ENCODE measurements at places on chromosomes 3 and 15. TPM values are rescaled to one million over a fixed set of nuclear protein-coding genes. Genes with fewer than 3 reads are reported as not detected.
A peak's percentile ranks its signal among the peaks of the same experiment; 100 is the strongest.

The ATG7 gene
- 32.5 TPM for total RNA-seq

The ADGRG7 gene
- not detected for total RNA-seq

The LIPH gene
- total RNA-seq, result not detected

The CHRFAM7A gene
- total RNA-seq, result not detected

The RTP3 gene
- not detected for total RNA-seq

The SNX22 gene
- 0.33 TPM for total RNA-seq

The CLDN18 gene
- not detected for total RNA-seq

The SLCO3A1 gene
- 31.5 TPM for total RNA-seq

The CLDN11 gene
- total RNA-seq, result 0.33 TPM

The FAM81A gene
- not detected for total RNA-seq

The CCDC50 gene
- 8.1 TPM for total RNA-seq

DNA sequence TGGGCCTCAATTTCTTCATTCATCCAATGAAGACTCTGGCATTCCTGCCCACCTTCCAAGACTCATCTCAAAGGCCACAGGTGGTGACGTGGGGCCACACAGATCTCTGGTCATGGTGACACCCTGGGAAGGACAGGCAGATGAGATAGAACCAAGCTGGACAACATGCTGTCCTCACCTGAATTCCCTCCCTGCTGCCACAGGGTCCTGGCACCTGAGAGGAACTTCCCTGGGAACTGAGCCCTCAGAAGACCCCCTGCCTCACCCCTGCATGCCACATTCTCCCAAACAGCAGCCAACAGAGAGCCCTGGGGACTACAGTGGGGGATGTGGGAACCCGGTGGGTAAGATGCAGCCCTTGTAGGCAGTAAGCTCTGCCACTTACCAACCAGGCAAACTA lies 10.7 kb downstream of the KLF15 start:
- DNase-seq, result no peak

GRCh38 chr15:91192285-91192684 lies 92.2 kb downstream of the SV2B start:
- no peak for DNase-seq

- DNase-seq, result no peak
Measured at GRCh38 chr15:76512971-76513370, 176.4 kb downstream of the ISL2 start.

DNA sequence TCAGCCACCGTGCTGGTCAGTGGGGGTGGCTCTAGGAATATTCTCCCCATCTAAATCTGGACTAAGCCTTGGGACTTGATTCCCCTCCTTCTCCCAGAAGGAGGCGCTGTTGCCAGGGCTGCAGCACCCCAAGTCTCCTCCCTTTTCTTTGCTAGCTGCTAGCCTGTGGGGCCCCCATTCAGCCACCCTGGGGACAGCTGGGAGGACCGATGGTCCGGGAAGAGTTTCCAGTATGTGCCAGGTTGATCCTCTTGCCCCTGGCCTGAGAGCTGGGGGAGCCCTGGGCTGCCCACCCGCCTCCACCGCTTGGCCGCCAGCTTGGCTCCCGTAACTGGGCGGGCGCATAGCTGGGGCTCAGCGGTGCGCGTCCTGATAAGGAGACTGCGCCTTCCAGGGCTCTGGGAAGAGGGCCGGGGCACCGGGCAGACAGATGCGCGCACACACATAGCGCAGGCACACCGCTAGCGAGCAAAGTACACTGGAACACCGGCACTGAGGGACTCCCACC lies 4.2 kb downstream of the SMAD6 start:
- no peak for DNase-seq

- DNase-seq, result no peak
Measured at GRCh38 chr3:193560870-193561269, 6.2 kb upstream of the ATP13A4 start.

GRCh38 chr3:29026286-29026685 lies 254.6 kb upstream of the RBMS3 start:
- no peak for DNase-seq

- no peak for DNase-seq
Measured at GRCh38 chr3:195828762-195829161, 17.0 kb upstream of the MUC4 start.

DNA sequence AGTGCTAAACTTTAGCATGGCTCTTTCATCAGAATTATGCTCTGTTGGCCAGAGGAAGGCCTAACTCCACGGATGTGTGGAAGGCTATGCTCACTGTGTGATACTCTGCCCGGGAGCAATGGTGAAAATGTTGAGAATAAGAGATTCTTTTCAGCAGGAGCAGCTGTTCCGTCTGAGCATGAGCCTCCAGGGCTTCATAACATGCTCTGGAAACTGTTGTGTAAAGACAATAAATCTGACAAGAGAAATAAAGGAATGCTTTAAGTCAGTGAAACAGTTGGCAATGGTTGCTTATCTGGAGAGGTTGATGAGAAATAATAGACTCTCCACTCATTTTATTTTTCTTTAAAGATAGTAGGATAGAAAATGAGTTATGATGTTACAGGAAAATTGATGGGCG lies 269.8 kb downstream of the DIPK2A start:
- DNase-seq, result no peak

DNA sequence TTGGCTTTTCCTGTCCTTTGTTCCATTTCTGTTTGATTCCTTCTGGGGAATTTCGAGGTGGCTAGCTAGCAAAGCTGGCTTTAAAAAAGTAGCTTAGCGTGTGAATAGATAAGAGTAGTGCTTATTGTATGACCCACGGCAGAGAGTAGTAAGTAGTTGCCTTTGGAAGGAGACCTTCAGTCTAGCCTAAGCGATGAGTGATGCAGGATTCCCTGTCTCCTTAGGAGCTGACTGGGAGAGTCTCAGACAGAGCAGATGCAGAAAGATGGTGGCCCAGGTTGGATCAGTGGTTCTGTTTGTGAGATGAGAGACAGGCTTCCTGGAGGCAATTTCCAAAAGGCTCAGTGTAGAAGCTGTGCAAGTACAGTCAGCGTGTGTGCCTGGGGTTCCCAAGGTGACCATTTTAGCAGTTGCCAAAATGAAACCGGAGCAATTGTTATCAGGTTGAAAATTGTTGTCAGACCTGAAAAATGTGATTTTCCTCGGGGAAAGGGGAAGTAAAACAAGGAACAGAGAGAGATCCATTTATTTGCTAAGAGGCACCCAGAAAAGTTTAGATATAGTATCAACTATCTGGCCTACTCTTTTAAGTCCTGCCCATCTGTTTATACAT lies 681 bp upstream of the IL5RA start:
- no peak for DNase-seq

- DNase-seq, result peak; percentile 14
Measured at GRCh38 chr15:70584838-70585706, 178.3 kb downstream of the UACA start.
